Activated CD8-positive, alpha-beta memory T cell treated with anti-CD3 and anti-CD28 coated beads for 48 hours (primary cell): ENCODE measurements at places on chromosomes 2 and 18.

DNA sequence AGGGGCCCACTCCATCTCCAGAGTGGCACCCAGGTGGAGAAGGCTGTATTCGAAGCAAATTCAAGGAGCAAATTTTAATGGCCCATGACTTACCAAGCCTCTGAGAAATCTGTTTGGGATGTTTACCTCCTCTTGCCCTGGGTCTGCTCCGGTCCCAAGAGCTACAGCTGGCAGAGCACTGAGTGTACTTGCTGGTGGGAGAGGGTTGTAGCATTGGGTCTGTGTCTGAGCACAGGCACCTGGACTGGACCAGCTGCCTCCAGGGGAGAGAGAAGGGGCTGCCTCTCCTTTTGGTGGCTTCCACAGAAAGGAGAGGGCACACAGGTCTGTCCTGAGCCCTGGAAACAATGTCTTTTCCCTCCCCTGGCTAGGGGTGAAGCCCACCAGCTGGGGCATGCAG is 9.8 kb downstream of the EN1 start:
- no peak for DNase-seq

GRCh38 chr2:119260646-119261492 is 37.2 kb downstream of the STEAP3 start:
- no peak for DNase-seq

DNA sequence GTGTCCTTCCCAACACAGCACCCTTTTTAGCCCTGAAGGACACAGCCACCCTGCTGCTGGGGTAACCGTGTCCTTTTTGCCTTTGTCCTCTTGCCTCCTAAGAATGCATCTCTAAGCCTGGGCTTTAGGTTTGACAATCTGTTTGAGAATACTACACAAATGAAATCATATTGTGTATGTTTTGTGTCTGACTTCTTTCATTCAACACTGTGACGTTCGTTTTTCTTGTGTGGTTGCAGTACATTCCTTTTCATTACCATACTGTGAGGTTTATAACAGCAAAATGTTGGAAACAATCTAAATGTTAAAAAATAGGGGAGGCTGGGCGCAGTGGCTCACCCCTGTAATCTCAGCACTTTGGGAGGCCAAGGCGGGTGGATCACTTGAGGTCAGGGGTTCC is 11.2 kb downstream of the ASPRV1 start:
- no peak for DNase-seq

GRCh38 chr18:77208964-77209363 is 40.7 kb upstream of the GALR1 start:
- DNase-seq: no peak

DNA sequence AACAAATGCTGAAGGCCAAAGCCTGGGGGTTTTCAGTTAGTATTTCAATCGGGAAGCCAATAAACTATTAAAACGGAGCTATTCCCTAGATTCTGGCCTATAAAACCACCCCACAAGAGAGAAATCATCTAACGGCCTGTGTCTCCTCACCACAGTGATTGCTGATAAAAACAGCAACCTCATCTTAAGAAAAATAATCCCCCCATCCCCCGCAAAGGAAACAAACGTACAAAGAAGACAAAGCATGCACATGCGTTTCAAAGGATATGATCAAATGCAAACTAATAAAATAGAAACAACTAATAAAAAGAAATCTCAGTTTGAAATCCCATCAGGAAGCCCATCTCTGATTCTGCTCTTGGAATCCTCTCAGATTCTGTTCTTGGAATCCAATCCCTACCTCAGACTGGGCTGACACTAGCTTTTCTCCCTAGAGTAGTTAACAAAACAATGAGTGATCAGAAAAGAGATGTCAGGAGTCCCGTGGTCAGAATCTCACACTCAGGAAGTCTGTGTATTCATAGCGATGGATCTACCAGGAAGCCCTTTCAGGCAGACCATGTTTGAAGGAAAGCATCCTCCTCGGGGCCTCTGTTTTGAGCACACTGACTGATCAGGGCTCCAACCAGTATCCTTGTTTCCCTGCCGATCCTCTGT is 150.7 kb downstream of the THADA start:
- no peak for DNase-seq
